ENCODE measurements at places on chromosomes 13 and 19. TPM values are rescaled to one million over a fixed set of nuclear protein-coding genes. Genes with fewer than 3 reads are reported as not detected.

- no peak for DNase-seq
Measured at GRCh38 chr19:20969898-20970297, 46.8 kb downstream of the ZNF85 start.

DNA sequence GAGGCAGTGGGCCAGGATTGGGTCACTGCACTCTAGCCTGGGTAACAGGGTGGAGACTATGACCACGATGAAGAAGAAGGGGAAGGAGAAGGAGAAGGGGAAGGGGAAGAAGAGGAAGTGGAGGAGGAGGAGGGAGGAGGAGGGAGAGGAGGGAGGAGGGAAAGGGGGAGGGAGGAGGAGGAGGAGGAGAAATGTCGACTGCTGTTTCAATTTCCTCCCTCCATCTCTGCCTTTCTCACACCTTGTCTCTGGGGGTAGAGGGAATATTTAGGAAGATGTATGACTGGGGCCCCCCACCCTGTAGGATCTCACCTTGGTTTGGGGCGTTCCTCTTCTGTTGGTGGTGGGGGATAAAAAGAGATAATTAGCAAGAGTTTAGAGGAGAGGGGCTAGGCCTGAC lies 3.8 kb downstream of the TNNT1 start:
- DNase-seq: no peak

GRCh38 chr19:18718015-18718526 lies 34.6 kb downstream of the CRTC1 start:
- DNase-seq: peak; percentile 5

GRCh38 chr19:54392105-54392504 lies 23.2 kb upstream of the TTYH1 start:
- no peak for DNase-seq

- no peak for DNase-seq
Measured at GRCh38 chr19:11018179-11018578, 57.3 kb downstream of the SMARCA4 start.

DNA sequence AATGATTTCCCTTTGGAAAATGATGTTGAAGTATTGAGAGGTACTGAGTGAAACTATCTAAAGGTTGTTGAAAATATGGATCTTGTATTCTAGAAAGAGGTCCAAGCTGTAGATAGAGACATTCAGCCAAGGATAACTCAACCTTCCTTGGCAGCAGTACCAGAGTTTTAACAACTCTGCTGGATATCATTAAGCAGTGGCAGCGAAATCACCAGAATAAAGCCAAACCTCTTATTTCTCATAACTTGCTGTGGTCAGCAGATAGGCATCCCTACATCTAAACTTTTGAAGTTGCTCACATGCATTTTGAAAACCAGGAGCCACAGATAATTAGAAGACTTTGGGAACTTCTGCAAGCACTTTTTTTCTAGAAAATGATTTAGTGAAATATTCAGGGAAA lies 559.8 kb downstream of the IRS2 start:
- peak; percentile 24 for DNase-seq

DNA sequence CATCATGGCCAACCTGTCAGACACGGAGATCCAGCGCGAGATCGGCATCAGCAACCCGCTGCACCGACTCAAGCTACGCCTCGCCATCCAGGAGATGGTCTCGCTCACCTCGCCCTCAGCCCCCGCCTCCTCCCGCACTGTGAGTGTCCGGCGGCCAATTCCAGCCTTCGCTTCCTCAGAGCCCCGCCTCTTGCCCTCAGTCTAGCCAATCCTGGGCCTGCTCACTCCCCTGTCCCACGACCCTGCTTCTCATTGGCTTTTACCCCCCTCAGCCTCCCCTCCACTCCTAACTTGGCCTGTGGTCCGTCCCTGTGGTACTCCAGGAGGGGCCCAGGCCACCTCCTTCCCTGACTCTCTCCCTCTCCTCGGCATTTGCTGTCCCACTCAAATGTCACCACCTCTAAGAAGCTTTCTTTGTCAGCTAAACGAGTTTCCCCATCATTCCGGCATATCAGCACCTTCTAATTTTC lies 12.3 kb downstream of the HRC start:
- DNase-seq: peak; percentile 87

DNA sequence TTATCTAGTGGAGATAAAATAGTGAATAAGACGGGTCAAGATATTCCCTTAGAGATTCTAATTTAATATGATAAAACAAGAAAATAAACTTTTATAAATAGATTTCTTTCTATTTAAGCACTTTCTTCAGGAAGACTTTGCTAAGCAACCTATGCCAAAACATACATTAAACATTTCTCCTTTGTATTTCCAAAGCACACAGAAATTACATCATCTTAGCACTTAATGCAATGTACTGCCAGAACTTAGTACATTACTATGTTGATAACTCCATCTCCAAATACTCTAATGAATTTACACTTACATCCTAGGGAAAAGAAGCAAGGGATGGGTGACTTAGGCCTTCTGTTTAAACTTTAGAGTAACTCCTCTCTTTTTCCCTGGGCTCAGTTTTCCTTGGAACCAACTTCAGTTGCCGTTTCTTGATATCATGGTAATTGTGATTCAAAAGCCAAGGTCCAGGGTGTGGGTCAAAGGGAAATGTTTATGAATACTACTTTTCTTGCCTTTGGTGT lies 322.6 kb upstream of the PCDH20 start:
- DNase-seq: no peak

DNA sequence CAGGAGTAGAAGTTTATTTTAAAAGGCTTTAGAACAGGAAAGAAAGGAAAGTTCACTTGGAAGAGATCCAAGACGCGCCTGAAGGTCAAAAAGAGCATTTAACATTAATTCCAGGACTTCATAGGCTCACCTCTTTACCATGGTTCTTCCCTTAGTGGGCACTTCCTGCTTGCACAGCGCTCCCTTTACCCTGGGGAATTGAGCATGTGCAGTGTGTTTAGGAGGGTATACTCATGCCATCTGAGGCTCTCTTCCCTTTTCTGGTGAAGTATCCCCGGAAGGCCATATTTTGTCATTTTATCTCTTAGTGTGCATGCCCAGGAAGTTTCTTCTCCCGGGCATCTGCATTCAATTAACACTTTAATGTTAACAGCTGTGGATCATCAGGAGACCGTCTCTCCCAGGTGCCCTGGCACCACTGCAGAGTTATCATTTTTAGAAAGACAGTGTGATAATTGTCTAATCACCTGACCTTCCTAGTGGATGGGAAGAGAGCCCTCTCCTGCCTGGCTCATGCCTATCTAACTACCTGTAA lies 66.1 kb upstream of the ABCC4 start:
- DNase-seq: no peak

DNA sequence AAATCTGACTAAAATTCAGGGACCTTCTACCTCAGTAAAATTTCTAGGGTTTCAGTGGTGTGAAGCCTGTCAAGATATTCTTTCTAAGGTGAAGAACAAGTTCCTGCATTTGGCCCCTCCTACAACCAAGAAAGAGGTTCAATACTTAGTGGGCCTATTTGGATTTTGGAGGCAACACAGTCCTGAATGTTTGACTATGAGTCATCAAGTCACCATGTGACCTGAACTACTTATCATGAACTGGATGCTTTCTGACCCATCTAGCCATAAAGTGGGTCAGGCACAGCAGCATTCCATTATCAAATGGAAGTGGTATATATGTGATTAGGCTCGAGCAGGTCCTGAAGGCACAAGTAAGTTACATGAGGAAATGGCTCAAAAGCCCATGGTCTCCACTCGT lies 163.0 kb upstream of the IRS2 start:
- peak; percentile 3 for DNase-seq

DNA sequence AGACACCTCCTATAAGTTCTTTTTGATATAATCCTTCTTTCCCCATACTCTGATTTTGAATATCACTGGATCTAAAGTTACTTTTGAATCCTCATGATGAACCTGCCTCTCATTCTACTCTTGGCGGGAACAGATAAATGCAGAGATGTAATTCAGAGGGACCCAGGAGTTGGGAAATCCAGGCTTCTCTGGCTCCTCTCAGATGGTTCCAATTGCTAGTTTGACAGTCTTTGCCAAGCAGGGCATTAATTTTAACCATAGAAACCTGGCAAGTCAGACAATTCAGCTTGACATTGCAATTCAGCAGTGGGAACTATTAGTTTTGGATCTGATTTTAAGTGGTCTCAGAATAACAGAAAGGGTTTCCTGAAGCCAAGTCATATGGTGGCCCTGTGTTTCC lies 67.3 kb upstream of the KLF12 start:
- DNase-seq: peak; percentile 22

DNA sequence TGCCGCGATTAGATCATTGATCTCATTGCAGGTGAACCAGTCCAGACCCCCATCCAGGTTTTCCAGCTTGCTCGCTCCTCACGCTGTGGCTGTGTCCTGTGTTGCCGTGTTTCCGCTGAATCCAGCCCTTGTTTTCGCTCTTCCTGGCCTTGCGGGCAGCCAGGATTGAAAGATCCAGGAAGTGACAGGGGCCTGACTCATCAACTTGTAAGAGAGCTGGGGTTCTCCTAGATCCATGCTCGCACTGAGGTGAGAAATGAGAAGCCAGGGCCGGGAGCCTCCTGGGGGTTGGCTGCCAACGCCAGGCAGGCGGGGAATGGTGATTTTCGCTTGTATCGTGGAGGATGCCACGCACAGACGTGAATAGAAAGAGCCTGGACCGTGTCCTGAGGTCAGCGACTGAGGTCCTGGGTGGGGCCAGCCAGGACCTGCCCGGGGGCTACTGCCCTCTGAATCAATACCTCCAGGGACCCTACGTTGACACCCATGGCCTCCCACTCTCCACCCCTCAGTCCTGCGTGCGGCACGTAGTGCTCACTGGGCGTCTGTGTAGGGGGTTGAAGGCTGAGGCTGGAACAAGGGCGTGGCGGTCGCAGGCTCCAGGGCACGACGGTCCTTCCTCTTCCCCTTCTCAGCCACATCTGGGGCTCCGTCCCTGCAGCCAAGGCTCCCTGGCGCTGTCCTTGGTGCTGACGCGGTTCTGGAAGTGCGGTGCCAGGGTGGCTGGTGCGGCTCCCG lies 7.3 kb upstream of the PTPRH start:
- DNase-seq: peak; percentile 100

GRCh38 chr13:107185889-107186288 lies 618.0 kb upstream of the ARGLU1 start:
- no peak for DNase-seq

GRCh38 chr19:8074501-8074900 lies 21.9 kb downstream of the CCL25 start:
- DNase-seq: no peak

DNA sequence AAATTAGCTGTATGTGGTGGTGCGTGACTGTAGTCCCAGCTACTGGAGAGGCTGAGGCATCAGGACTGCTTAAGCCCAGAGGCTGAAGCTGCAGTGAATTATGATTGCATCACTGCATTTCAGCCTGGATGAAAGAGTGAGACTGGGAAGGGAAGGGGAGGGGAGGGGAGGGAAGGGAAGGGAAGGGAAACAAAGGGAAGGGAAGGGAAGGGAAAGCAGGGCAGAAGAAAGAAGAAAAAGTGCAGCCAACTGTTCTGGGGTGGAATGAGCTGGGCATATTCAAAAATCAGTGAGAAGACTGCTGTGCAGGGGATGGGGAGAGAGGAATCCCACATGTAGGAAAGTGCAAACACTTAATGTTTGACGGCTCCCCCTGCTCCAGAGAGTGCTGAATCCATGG lies 905.5 kb downstream of the UQCRFS1 start:
- DNase-seq: peak; percentile 61

GRCh38 chr19:50493171-50493570 lies 16.5 kb upstream of the GARIN5A start:
- no peak for DNase-seq

DNA sequence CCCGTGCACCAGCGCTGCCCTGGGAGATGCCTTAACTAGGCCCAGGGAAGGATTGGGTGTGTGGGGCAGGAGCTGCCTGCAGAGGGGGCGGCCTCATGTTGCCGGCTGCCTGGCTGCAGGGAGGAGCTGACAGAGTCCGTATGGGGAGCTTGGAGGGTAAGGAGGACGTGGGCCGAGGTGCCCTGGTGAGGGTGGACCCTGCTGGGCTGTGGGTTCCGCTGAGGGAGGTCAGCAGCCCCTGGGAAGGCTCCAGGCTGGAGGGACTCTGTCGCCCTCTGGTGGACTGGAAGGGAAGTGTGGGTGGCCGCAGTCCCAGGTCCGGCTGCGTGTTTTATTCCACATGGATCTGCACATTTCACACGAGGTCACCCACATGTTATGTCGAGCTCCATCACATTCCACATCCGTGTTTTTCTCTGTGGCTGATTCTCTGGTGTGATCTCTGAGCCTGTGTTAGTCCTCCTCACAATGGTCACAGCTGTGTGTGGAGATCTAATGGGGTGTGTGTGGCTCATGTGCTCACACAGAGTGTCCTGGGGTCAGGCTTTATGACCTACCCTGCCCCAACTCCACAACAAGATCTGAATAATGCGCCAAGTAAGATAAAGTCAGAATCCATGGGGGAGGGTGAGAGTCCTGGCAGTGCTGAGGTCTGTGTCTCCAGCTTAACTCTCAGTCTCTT lies 1.8 kb upstream of the CEACAM8 start:
- peak; percentile 7 for DNase-seq

DNA sequence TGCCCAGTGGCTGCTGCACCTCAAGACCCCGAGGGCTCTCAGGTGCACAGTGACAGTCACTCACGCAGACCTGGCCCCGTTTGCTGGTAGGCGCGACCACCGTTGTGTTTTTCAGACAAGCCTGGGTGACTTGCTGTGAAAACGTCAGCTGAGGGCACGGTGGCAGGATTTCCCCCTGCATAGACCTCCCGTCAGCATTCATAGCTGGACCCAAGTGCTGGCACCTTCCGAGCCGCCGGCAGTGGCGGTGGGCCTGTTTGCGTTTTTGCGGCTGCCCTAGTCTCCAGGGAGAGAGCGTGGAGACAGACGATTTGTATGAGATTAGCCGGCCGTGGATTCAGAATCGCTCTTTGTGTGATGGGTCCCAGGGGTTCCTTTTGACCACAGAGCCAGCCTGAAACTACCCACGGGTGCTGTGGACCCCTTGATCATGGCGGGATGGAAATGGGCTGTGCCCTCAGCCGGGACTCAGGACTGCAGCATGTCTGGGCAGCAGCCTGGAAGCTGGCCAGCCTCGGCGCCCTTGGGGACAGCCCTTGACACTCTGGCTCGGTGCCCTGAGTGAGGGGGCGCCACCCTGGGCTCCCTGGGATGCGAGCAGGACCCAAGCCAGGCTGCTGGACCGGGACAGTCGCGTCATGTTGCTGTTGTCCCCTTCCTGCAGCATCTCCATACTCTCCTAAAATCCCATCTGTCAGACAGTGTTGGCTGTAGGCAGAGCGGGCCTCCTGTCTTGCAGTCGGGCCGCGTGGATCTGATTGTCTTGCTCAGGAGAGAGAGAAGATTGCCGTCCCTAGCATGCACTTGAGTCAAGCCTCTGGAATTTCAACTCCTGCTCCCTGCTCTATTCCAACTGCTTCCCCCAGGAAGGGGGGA lies 8.6 kb downstream of the KDM4B start:
- DNase-seq: peak; percentile 93

DNA sequence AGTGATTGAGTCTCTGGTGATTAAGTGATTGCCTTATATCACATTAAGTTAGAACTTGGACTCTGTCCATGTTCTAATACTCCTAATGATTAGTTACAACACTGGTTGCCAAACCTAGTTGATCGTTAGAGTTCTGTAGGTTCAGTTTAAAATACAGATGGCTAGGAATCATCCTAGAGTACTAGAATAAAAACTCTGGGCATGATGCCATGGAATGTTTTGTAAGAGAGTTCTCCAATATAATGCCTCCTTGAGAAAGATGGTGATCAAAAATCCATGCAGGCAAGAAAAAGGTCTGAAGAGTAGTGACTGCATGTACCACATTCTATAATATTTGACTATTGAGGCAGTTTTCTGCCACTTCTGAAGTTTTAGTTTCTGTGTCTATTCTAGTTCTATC lies 176.3 kb downstream of the GPC5 start:
- peak; percentile 34 for DNase-seq

ZNF850 gene
- total RNA-seq: 5.4 TPM

ANGPTL8 gene
- total RNA-seq: not detected

MBD3L2 gene
- not detected for total RNA-seq

IGLON5 gene
- not detected for total RNA-seq

HCN2 gene
- 0.08 TPM for total RNA-seq

TYROBP gene
- total RNA-seq: not detected

TSHZ3 gene
- 5.7 TPM for total RNA-seq

CD177 gene
- 0.27 TPM for total RNA-seq

All from fibroblast of the aortic adventitia (primary cell).